ENCODE measurements at places on chromosomes 7 and 10.

DNA sequence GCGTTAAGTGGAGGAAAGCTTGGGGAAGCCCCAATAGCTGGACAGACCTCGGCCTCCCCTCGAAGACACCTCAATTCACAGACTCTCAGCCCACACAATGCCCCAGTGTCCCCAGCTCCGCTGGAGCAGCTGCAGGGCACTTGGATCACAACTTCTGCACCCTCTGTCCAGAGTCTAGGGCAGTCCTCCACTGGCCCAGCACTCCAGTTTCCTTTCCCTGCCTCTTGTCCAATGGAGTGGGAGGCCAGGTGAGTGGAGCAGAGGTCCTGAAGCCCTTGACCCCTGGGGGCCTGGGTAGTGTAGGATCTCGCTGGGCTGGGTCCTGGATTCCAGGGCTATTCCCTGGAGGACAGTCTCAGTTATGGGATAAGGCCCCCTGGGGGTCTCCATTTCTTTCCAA lies 11.9 kb downstream of the SFRP5 start:
- DNase-seq: no peak

DNA sequence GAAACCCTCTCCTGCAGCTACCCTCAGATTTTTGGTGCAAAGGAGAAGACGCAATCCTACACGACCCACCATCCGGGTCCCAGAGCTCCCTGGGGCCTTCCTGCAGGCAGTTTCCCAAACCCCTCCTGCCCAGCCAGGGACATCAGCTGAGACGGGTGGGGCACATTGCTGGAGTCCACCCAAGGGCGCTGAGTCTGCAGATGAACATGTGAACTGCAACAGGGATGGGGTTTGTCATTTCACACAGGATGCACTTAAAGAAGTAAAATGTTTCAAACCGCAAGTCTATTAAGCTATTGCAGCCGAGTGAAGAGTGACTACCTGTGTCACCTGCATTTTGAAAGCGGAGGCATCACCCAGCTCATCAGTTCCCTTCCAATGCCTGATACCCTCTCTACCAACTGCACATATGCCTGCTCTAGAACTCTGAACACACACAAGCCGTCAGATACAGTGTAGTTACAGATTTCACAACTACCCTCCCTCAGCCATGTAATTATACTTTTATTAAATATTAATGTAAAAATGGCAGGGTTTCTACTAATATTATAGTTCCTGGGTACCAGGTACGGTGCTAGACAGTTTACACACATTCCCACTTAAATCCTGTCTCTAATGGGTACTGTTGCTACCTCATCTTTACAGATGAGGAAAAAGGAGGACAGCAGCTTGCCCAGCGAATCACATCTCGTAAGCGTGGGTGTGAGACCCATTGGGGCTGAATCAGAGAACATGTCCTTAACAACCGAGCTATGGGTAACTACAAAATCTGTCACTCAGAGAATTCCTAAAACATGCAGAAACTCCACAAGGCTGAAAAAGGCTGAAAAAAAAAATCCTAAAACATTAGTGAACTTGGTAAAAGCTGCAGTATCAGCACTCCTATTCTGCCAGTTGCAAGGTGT lies 71.2 kb downstream of the GRB10 start:
- DNase-seq: peak; percentile 15

DNA sequence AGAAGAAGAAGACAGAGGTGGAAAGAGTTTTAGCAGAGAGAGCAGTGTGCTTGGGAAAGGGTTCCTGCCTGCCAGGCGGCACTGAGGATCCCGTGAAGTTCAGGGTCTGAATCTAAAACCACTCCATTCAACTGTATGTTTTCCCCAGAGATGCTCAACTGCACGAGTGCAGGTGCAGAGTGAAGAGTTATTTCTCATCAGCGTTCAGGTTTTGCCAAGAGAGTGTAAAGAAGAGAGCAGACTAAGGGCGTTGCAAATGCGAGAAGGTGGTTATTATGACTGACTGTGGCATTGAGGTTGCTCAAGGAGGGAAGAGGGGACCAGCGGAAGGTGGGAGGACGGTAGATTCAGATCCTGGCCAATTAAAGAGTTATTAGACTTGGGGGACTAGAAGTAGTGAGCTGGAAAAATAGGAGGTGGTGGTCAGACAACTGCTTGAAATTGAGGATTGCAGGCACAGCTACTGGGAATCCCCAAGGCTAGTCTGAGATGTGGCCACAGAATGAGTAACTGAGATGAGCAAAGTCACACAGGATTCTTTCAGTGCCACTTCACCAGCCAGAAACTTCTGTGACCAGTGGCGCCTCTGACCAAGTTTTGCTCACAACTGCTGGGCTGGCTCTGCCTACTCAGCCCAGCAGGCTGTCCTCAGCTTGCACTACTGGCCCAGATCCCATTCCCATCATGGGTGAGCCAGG lies 29.1 kb downstream of the STRA8 start:
- DNase-seq: no peak

DNA sequence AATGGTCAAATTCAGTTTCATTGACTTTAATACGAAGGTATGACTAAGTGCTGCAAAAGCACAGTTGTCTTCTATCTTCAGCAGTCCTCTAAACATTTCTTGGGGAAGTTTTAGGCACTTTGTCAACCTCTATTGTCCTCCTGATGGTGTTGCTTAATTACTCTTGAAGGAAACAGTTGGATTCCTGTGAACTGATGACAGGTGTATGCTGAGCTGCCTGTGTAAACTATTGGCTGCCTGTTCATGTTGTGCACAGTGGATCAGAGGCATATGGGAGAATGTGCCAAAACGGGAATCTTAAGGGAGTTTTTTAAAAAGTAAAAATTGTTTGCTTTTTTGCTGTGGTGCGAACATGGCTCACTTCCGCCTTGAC lies 221.0 kb downstream of the AUTS2 start:
- DNase-seq: no peak

GRCh38 chr10:14468023-14468441 lies 137.3 kb upstream of the FRMD4A start:
- peak; percentile 45 for DNase-seq

DNA sequence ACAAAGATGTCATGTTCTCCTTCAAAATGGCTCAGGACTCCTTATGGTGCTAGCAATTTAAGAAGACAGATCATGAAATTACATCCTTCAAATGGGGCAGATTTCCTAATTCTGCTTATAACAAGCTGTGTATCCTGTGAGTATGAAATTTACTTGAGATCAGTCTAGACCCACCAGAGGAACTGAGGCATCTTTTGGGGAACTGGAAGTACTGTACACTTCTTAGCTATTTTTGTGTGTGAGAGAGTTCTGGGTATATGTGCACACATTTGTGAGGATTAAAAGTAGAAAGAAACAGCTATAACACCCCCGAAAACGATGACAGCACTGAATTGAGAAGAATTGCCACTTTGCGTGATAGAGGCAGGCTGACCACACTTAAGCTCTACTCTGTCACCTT lies 187.0 kb upstream of the CCDC6 start:
- DNase-seq: no peak

DNA sequence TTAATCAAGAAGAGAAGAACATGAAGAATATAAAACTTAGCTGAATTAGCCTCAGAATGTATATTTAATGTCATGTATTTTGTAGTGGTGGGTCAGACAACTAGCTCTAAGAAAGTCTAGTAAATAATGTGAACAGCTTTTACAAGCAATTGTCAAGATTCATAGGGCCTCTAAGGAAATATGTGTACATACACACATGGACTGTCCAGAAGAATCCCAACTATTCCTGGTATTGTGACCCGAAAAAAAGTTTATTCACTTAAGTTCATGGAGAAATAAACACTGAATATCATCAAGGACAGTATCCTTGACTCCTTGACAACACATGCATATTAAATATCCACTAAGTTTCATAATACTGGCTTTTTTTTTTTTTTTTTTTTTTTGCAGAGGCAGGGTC lies 11.4 kb upstream of the TWIST1 start:
- peak; percentile 22 for DNase-seq

DNA sequence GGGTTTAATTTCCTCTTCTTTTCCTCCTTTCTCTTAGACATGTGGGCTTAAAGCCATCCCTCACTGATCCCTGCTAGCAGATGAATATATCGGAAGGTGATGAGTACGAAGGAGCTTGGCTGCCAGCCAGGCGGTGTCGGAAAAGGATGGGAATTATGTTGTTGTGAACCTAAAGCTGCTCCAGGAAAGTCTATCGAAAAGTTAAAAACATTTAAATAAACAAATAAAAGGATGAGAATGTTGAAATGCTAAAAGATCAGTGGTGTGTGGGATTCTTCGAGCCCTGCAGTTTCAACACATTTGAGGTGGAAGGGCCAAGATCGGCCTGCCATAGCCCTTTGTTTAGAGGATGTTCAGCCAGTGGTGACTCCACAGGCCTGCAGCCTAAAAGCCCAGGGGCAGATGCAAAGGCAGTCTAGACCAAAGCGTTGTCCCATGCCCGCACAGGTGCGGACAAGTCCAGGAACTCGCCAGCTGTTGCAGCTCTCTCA lies 107.9 kb downstream of the JCAD start:
- DNase-seq: peak; percentile 84

GRCh38 chr10:74730246-74730645 lies 96.2 kb upstream of the KAT6B start:
- DNase-seq: no peak

DNA sequence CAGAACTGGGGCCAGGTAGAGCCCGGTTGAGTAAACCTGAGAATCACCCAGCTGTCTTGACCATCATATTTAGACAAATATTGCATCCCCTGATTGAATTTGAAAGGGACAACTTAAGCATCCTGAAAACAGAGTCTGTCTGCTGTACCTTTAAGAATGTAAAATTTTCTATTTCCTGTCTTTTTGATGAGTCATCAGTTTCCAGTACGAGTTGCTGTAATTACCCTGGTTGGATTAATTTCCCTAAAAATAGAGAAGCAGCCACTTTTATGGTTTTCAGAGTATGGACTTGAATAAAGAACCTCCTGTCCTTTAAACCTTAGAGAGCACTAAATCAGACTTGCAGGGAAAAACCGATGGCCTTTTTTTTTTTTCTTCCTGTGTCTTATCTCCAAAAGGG lies 164.6 kb upstream of the SH2B2 start:
- DNase-seq: peak; percentile 72

DNA sequence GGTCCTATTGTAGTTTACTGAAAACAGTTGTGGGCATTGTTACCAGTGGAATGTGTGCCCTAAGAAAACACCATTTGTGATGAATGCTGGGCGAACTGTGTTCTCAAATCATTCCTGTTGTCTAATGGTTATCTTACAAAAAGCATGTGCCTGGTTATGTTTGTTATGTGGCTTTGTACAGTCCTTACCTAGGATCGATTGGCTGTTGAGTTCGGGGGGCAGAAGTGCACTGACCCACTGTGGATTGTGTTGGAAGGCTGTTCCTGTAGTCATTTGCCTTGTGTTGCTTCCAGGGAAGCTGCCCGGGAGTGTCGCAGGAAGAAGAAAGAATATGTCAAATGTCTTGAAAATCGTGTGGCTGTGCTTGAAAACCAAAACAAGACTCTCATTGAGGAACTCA lies 84.3 kb downstream of the CREM start:
- no peak for DNase-seq

GRCh38 chr7:22640269-22640668 lies 86.7 kb upstream of the IL6 start:
- DNase-seq: no peak

DNA sequence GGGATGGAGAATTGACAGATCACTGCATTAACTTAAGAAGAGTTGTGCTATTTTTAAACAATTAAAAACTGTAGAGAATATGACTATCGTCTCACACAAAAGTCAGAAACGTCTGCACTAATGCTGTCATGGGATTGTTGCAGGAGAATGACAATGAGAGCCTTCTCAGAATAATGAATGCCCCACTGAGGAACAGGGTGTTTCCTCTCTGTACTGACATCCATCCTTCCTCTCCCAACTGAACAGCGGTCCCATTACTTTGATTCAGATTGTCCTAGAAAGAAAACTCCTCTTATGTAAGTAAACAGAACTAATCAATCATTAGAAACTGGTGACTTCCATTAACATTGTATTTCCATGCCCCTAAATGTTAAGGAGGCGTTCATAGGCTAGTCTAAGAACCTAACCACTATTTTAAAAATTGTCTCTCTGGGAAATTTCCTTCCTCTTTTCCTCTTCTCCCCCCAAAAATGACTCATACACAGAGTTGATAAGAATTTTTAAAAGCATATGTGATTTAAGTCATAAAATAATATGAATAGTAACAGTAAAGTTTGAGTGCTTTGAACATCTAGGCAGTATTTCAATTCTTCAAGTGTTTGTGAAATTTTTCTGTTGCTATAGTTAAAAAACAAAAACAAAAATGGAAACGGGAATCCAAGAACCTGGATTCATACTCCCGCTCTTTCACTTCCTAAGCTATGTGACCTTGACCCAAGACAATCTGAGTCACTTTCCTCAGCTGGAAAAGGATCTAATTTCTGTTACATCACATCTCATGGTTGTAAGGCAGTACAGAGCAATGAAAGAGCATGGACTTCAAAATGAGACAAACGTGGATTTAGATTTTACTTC lies 12.7 kb upstream of the MACC1 start:
- DNase-seq: peak; percentile 78

GRCh38 chr7:29416276-29416937 lies 147.2 kb upstream of the PRR15 start:
- no peak for DNase-seq

DNA sequence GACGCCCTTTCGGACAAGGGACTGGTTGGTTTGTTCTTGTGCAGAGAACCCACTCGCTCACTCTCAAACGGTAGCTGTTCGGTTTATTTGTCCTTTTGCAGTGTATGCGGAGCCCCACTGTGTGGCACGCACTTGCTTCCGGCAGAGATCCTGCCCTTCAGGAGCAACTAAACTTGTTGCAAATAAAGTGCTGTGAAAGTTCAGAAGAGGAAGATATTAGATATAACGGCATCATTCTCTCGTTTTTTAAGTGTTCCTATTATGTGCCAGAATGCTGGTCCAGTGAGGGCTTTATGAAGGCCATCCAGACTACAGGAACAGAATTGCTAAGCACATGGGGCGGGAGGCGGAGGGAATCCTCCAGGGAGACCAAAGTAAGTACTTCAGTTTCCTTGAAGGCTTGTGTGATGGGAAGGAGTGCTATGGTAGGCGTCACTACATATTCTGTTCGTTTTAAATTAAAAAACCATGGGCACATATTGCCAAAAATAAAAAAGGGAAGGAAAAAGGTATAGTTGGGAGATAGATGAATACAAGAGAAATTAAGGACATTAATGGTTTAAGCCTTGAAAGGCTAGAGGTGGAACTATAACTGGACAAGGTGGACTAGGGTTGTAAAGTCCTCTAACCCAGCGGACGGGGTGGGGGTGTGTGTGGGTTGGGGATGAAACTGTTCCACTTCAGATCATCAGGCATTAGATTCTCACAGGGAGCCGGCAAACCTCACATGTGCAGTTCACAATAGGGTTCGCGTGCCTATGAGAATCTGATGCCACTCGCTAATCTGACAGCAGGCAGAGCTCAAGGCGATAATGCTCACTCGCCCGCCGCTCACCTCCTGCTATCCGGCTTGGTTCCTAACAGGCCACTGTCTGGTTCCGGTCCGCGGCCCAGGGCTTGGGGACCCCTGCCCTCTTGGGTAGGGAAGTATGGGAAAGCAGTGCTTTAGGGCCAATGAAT lies 704 bp upstream of the ERLIN1 start:
- peak; percentile 42 for DNase-seq

All from fibroblast of skin of right biceps (primary cell).